ENCODE measurements at places on chromosomes 16 and 17. TPM values are rescaled to one million over a fixed set of nuclear protein-coding genes. Genes with fewer than 3 reads are reported as not detected.

Gene PYDC1
- not detected for total RNA-seq

Gene CLDN9
- total RNA-seq, result 0.75 TPM

Gene SNAI3
- total RNA-seq, result 7.0 TPM

Gene KRTAP4-3
- total RNA-seq, result not detected

Gene CA5A
- total RNA-seq, result not detected

Gene DPEP1
- total RNA-seq, result 3.0 TPM

Gene KRTAP3-1
- total RNA-seq, result not detected

All from upper lobe of right lung (tissue), 1 donor.